T-cell (primary cell): ENCODE measurements at places on chromosomes 16 and 17.

DNA sequence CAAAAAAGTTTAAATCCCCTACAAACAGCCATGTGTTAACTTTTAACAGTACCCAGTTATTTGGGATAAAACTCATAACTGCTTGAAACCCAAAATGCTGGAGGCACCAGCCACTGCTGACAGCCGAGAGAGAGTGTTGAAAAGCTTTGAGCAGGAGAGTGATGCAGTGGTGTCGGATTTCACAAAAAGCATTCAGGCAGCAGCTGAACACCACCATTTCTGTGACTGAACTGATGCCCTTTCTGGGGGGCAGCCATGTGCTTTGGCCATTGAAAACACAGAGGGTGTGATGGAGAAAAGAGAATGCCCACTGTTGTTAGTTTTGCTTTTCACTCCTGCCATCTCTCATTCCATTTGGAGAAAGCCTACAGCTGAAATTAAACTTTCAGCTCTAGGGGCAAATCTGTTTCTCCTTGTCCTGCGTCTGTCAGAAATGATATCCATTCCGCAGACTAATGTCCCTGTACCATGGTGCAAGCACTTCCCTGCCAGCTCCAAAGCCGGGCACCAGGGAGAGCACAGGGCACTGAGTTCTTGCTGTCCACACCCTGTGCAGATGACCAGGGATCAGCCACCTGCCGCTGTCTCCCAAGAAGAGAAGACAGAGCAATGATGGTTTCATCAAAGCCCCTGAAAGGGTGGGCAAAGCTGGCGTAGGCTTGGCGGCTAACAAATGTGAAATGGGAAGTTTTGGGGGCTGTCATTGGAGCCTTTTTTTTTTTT is 16.6 kb upstream of the MLYCD start:
- no peak for DNase-seq

- DNase-seq: no peak
These were observed 7.5 kb upstream of the JUP start for GRCh38 chr17:41793784-41794539.

GRCh38 chr16:85735225-85735635 is 15.7 kb downstream of the C16orf74 start:
- peak; percentile 72 for DNase-seq

- DNase-seq: no peak
These were observed 29.8 kb downstream of the COX4I1 start for GRCh38 chr16:85829171-85829719.

DNA sequence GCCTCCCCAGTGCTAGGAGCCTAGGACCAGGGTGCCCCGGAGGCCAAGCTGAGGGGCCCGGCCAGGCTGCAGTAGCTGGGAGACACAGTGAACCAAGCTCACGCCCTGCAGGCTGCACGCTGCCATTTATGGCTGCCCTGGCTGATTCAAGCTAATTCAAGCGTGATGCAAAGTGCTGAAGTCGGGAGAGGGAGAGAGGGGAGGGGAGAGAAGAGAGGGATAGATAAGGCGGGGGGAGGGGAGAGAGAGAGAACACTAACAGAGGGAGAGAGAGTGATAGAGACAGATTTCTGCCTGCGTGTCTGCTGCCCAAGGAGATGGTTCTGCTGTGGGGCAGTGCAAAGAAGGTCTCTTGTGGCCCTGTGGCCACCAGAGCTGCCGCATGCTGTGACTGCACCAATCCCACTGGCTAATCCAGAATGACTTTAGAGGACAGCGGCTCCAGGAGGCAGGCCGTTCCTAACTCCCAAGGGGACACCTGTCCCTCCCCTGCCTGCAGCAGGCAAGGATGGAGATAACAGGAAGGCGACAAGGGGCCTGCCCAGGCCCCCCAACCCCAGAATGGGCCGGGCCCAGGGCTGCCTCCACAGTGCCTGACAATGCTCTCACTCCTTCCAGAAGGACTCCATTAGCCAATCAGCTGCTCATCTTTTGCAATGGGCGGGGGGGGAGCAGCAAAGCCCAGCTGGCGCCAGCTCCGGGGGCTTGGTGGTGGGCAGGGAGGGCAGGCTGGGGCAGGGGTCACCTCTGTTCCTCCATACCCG is 12.9 kb downstream of the MXRA7 start:
- no peak for DNase-seq

GRCh38 chr16:4089811-4090301 is 26.4 kb downstream of the ADCY9 start:
- DNase-seq: no peak

DNA sequence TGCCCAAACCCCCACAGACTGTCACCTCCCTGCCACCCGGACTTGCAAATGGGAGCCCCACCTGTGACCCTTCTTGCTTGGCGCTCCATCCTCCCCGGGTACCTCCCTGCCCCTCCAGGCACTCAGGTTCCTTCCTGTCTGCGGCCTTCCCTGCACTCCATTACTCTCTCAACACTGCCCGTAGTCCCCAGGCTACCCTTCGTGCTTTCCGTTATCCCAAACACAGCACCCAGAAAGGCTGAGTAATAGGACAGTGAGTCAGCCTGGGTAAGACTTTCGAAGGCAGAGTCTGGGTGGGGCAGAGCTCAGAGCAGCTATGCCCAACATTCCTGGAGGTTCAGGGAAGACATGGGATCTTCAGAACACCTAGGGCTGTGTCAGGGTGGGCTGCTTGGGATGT is 16.6 kb upstream of the C16orf74 start:
- no peak for DNase-seq

- DNase-seq: no peak
These were observed 25.9 kb upstream of the APOH start for GRCh38 chr17:66255112-66255511.

DNA sequence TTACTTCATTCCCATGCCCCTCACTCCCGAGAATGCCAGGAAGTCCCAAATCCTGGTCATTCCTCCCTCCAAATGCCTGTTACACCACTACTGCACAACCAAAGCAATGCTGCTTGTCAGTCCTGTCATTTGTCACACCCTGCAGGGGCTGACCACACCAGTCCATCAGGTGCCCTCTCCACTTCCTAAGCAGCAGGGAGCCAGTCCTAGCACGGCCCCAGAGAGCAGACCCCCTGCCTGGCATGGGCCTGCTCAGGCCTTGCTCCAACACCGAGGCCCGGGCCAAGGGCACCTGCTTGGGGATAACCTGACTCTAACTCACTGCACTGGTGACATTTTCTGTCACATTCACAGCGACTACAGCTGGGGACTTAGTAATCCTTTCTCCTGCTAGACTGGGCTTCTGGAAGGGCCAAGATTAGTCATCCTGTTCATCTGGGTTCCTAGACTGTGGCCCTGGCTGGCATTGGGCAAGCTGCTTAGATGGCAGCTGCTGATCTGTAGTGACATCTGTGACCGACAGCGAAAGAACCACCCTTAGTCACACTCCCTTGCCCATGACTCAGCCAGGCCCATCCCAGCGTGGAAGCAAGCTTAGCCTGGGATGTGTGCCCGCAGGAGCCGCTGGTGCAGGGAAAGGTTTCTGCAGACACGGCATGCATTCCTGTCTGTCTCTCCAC is 5.4 kb downstream of the ALYREF start:
- no peak for DNase-seq

DNA sequence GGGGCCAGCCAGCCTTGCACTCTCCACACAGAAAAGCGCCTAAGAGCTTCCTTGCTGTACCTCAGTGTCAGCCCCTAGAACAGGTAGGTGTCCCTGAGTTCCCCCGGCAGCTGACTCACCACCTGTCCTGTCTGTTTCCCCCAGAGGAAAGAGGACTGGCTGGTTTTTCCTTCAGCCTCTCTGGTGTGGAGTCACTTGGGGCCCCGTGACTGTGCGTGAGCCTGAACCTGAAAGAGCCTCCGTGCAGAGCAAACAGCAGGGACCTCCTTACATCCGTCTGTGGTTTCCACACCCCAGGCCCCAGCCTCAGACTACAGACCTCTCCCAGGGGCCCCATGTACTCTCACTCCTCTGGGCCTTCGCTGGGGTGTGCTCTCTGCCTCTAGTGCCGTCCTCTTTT is 87.8 kb downstream of the GNAO1 start:
- DNase-seq: peak; percentile 28

- DNase-seq: no peak
These were observed 44.1 kb downstream of the TNFRSF13B start for GRCh38 chr17:16927641-16928321.

DNA sequence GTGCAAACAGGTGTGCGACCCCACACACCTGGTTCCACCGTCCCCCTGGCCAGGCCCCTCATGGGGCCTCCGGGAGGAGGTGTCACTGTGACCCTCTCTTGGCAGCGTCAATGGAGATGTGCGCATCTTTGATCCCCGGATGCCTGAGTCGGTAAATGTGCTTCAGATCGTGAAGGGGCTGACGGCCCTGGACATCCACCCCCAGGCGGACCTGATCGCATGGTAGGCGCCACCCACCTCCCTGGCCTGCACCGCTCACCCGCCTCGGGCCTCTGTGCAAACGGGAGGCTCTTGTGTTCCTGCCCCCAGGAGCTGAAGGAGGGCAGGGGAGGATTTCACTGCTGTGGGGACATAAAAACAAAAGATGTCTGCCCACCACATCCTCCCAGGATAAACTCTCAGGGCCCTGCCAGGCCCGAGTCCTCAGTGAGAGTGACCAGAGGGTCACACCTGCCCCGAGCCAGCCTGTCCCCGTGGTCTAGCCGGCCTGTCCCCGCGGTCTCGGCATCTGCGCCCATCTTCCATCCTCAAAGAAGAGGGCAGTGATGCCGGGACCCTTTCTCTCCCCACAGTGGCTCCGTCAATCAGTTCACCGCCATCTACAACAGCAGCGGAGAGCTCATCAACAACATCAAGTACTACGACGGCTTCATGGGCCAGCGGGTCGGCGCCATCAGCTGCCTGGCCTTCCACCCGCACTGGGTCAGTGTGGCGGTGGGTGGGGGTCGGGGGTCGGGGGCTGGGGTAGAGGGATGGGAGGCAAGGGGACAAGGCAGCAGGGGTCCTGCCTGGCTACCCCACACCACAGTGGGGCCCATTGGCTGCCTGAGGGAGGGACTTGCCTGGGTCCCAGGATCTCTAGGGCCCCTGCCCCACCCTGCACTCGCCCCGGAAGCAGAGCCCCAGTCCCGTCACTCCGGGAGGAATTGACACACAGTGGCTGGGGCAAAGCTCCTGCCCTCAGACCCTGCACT is 29.0 kb upstream of the CHMP6 start:
- no peak for DNase-seq

DNA sequence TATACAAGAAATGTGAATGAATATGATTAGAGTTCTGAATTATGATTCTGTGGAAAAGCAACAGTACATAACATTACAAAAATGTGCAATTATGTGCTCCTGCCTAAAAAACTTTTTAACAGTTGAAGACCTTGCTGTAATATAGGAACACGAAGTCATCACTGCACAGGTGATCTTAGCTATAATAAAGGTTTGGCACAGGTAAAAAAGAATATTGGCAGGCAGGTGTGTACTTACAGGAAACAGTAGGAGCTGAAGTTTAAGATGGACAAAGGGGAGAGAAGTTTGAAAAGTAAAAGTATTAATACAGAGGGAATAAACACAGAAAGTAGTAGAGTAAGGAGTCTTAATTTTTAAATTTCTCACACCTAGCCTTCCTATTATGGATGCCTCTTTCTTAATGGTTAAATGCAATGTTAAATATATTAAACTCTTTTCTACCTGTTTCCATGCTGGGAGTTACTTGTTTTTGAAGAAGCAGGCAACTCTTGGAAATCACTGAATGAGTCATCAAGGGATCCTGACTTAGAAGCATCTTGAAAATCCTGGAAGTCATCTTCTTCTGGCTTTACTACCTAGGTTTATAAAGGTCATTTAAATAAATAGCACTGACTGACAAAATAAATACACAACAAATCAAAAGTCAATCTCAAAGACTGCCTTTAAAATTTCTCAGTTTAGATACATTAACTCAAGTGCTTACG is 40.7 kb downstream of the SYNRG start:
- no peak for DNase-seq

- no peak for DNase-seq
These were observed 500.4 kb upstream of the PSMD7 start for GRCh38 chr16:73796241-73796640.

- peak; percentile 93 for DNase-seq
These were observed 580 bp upstream of the KANSL1 start for GRCh38 chr17:46193626-46194392.

DNA sequence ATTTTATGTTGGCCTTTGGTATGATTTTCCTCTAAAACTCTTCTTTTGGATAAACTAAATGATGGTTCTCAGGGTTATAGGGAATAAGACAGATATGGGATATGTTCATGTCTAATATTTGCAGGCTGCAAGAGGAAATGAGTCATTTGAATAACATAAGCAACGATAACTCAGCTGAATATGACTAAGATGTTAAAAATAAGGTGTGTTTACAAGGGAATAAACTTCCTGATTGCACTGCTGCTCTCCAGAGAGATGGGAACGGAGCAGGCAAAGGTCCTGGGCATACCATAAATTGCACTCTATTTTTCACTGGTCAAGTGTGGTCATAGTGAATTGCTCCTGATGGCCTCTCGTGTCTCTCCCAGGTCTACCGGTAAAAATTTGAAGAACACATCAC is 666.2 kb downstream of the TOX3 start:
- no peak for DNase-seq

DNA sequence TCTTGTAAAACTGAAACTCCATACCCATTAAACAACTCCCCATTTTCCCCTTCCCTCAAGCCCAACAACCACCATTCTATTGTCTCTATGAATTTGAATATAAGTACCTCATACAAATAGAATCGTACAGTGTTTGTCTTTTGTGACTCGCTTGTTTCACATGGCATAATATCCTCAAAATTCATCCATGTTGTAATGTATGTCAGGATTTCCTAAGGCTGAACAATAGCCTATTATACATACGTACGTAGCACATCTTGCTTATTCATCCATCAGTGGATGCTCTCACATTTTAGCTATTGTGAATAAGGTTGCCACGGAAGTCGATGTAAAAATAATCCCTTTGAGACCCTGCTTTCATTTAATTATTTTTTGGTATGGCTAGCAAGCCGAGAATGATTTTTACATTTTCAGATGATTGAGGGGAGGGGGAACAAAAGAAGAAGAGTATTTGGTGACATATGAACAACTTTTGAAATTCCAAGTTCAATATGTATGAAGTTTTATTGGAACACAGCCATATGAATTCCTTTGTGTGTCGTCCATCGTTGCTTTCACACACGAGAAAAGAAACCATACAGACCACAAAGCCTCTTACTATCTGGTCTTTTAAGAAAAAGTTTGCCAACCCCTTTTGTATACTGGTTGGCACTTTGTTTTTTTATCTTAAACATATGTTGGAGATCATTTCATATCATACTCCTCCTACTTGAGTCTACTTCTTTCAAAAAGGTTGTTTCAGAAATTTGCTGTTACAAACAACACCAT is 371.2 kb downstream of the NPIPA8 start:
- DNase-seq: no peak

- no peak for DNase-seq
These were observed 299.3 kb upstream of the SALL1 start for GRCh38 chr16:51450376-51450775.

GRCh38 chr16:84768061-84768807 is 51.6 kb upstream of the CRISPLD2 start:
- no peak for DNase-seq

DNA sequence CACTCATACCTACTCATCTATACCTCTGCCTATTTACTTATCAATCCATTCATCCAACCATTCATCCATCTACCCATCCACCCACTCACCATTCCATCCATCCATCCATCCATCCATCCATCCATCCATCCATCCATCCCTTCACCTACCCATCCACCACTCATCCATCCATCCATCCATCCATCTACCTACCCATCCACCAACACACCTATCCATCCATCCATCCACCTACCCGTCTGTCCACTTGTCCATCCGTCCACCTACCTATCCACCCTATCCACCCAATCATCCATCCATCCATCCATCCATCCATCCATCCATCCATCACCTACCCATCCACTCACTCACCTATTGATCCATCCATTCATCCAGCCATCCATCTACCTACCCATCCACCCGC is 235.7 kb downstream of the GSG1L start:
- no peak for DNase-seq
